ENCODE measurements at places on chromosomes 2 and 18.
A peak's percentile ranks its signal among the peaks of the same experiment; 100 is the strongest.

- peak; percentile 94 for DNase-seq
These were observed 223.0 kb downstream of the UBE2E3 start for GRCh38 chr2:181203412-181203811.

DNA sequence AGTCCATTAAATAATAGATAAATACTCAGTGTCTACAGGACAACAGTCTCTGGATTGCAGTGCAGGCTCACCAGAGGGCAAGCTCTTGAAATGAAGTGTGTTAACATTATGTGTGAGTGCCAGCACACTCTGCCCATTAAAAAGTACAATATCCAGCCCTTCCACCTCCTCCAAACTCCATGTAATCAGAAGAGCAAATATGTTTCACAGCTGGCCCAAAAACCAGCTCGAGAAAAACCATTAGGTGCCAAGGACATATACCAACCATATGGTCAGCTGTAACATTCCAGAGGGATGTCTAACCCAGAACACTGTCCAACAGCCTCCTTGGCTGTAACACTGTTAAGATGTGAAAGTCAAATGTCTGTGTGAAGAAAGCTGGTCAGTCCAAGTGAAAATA, 112.2 kb downstream of the ZNF385B start:
- DNase-seq, result peak; percentile 6

GRCh38 chr2:68689553-68690537, 44.8 kb upstream of the ARHGAP25 start:
- DNase-seq, result no peak

DNA sequence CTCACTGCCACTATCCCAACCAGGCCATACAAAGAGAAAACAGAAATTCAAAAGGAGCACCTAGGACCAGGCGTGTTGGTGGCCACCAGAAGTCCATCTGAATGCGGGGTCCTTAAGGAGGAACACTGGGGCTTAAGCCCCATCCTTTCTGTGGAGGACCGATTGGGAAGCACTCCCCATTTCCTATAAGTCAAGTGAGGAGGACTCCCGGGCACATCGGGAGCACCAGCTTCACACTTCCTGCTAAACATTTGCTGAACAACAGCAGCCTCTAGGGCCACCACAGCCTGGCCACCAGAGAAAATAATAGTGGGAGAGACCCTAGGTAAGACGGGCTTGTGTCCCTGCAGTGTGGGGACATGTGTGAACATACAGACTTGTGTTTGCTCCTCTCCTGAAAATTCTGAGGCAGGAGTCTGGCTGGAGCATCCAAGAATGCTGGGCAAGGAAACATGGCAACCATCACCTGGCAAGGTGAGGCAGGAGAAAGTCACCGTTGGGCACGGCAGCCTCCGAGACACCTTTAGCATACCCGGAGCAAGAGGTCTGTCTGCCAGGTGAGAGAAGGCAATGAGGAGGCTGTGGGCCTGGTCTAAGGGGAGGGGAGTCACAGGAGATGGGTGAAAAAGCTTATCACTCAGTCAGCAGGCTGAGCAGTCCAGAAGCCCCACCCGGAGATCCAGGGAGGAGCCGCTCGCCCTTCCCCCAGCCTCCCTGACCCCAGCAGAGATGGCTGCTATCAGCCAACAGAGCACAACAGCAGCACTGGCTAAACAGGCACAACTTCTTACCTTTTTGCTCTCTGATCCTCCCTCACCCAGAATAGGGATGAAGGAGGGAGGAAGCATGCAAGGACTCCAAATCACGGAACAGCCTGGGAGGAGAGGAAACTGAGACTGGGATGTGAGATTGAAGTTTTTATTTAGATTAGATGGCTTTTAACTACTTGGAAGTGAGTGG, 282.3 kb downstream of the EIPR1 start:
- DNase-seq, result no peak

GRCh38 chr2:96508521-96509113, 3.5 kb upstream of the NEURL3 start:
- no peak for DNase-seq

DNA sequence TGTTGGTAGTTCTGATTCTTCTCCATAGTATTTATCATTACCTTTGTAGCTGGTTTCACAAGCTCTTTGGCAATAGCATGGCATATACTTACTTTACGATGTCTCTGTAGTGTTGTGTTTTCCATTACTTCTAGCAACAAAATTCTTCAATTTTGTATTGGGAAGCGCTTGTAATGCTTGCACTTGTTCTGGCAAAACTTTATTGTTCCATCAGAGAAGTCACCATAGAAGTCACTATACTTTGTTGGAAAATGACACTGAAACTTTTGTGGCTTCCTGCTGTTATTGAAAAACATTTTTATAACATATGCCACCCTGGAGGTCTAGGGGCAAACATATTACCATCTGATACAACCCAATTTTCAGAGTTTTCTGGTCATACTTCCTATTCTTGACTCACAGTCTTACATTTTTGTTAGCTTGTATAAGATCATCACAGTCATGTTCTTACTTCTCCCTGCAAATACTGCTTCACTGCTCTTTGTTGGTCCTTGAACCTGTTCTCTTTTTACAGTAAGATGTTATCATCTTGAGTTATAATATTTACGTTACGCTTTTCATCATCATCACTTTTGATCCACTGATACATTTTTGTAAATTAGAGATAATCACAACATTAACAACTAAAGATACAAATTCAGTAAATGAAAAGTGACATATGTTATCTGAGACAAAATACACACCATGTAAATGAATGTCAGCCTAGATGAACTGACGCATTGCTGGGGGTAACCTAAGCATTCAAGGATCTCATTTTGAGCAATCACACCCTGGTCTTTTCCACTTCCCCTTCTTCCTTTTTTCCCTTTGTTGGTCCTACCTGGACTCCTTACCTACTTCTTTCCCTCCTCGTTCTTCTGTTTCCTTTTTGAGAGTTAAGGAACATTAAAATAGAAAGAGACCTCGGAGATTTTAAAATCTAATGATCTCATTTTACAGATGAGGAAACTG, 33.3 kb upstream of the CXCR4 start:
- no peak for DNase-seq

- no peak for DNase-seq
These were observed 209.0 kb downstream of the L3MBTL4 start for GRCh38 chr18:6205706-6206105.

- no peak for DNase-seq
These were observed 370 bp downstream of the KLHL29 start for GRCh38 chr2:23385351-23385747.

All from bronchial epithelial cell (primary cell).